ENCODE measurements at places on chromosomes 7 and 10. TPM values are rescaled to one million over a fixed set of nuclear protein-coding genes. Genes with fewer than 3 reads are reported as not detected.

The JAKMIP3 gene
- total RNA-seq, result 0.12 TPM

The FAM25A gene
- total RNA-seq, result not detected

The GATA3 gene
- 48.1 TPM for total RNA-seq

The PRSS1 gene
- not detected for total RNA-seq

DNA sequence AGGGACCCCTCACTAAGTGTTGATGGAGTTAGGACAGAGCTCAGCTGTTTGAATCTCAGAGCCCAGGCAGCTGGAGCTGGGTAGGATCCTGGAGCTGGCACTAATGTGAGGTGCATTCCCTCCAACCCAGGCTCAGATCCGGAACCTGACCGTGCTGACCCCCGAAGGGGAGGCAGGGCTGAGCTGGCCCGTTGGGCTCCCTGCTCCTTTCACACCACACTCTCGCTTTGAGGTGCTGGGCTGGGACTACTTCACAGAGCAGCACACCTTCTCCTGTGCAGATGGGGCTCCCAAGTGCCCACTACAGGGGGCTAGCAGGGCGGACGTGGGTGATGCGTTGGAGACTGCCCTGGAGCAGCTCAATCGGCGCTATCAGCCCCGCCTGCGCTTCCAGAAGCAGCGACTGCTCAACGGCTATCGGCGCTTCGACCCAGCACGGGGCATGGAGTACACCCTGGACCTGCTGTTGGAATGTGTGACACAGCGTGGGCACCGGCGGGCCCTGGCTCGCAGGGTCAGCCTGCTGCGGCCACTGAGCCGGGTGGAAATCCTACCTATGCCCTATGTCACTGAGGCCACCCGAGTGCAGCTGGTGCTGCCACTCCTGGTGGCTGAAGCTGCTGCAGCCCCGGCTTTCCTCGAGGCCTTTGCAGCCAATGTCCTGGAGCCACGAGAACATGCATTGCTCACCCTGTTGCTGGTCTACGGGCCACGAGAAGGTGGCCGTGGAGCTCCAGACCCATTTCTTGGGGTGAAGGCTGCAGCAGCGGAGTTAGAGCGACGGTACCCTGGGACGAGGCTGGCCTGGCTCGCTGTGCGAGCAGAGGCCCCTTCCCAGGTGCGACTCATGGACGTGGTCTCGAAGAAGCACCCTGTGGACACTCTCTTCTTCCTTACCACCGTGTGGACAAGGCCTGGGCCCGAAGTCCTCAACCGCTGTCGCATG is 5.2 kb downstream of the CHPF2 start:
- DNase-seq, result no peak

DNA sequence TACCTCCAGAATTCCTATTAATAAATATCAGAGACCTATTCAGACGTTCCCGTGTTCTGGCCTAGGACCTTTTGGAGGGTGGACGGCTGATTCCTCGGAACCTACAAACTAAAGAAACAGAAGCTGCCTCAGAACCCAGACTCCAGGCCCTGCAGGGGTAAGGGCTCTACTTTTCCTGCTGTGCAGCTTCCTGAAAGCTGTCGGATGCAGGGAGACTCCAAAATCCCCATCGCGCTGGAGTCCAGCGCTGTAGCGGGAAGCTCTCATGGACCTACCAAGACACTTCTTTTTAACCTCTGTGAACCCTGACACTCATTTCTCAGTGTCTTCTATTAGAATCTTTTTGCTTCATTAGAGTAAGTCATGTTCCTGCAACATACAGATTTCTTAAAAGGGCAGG is 244.5 kb upstream of the PITRM1 start:
- no peak for DNase-seq

DNA sequence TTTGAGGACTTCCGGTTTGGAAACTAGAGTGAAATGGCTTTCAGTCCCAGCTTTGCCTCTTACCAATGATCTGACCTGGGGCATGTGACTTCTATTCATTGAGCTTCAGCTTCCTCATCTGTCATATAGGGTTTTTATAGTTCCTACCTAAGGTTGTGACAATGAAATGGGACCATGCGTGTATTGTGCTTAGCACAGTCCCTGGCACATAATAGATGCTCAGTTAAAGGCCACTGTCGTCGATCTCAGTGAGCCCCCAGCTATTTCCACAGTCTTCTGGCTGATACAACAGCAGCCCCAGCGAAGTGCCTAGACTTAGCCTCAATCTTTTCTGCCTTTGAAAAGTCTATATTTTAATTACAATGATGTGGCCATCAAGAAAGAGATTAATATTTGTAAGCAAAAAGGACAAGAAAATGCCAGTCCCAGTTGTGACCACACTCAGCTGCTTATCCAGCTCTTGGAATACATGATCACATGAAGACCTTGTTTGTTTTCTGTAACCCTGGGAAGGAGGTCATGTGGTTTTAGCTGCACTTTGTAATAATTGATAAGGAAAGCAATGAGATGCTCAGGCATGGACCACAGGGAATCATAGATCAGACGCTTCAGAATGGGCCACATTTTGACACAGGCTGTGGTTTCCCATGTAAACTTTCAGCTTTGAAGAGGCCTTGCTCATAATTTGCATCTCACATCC is 44.6 kb downstream of the VWA2 start:
- no peak for DNase-seq

GRCh38 chr10:121702351-121703320 is 104.4 kb upstream of the FGFR2 start:
- DNase-seq, result no peak

DNA sequence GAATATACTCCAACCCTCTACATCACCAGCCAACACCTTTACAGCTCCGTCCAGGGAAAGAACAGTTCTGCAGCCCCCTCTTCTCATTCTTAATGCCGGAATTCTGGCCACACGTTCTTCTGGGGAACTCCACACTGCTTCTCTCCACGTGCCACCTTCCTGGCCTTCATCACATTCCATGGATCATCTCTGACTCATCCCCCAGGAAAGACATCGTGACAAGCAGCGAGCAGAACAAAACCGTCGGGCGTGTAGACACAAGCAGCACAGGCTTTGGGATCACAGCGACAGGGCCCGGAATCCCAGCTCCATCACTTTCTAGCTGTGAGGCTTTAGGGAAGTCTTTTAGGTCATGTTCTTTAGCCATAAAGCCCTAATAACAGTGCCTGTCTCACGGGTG is 590.3 kb upstream of the FOXK1 start:
- no peak for DNase-seq

DNA sequence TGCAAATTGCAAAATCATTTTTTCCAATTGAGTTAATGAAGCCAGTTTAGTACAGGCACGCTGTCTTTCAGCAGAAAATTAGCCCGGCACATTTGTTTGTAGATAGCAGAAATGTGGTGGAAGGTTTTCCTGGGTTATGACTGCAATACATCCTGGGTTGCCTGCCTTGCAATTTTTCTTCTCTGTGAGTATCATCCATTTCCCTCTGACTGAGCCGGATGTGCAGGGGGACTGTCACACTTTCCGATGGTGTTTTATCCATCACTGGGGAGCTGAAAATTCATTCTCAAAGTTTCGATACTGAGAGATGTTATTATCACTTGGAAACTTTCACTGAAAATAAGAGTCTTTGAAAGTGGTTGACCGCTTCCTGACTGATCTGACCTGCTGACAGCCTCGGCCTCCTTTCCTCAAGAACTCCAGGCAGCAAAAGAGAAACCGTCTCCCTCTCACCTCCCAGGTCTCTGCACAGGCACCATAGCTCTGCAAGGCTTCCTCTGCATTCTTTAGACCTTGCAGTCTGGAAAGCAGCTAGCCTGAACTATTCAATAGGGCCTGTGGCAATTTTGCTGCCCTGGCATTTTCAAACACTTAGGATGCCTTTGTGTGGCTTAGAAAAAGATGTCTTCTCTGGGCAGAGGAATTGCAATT is 320.8 kb upstream of the NRP1 start:
- no peak for DNase-seq

DNA sequence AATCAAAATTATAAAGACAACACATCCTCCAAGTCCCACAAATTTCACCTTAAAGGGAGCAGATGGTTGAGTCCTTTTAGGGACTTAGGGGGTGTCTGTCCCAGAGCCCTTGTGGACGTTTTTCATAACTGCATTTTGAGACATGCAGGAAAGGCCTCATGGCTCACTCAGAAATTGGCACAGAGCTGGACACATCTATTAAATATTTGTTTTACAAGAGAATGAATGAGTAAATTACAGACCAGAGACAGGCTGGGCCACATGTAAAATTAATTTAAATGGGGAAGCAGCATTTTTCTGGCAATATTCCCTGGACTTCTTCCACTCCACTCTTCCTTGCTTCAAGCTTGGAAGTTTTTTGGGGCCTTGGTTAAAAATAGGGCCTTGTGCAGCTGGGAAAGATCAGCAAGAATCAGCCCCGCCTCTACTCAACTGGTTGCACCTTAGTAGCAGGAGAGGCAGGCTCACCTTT is 20.0 kb downstream of the LAMB1 start:
- DNase-seq, result no peak
